ENCODE measurements at places on chromosomes 7 and 10. TPM values are rescaled to one million over a fixed set of nuclear protein-coding genes. Genes with fewer than 3 reads are reported as not detected.

DNA sequence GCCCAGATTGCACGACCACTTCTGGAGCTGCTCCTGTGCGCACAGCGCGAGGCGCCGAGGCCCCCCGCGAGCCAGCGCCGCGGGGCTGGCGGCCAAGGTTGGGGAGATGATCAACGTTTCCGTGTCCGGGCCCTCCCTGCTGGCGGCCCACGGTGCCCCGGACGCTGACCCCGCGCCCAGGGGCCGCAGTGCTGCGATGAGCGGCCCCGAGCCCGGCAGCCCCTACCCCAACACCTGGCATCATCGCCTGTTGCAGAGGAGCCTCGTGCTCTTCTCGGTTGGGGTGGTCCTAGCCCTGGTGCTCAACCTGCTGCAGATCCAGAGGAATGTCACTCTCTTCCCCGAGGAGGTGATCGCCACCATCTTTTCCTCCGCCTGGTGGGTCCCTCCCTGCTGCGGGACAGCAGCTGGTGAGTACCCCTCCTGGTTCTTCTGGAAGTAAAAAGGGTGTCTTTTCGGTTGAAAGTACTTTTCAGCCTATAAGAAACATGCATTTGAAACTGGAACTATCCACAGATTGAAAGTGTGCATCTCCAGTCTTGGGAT is 683 bp downstream of the INSIG1 start:
- no peak for DNase-seq

The UNCX gene
- 6.4 TPM for total RNA-seq

GRCh38 chr10:13366891-13367290 is 18.8 kb upstream of the SEPHS1 start:
- no peak for DNase-seq

DNA sequence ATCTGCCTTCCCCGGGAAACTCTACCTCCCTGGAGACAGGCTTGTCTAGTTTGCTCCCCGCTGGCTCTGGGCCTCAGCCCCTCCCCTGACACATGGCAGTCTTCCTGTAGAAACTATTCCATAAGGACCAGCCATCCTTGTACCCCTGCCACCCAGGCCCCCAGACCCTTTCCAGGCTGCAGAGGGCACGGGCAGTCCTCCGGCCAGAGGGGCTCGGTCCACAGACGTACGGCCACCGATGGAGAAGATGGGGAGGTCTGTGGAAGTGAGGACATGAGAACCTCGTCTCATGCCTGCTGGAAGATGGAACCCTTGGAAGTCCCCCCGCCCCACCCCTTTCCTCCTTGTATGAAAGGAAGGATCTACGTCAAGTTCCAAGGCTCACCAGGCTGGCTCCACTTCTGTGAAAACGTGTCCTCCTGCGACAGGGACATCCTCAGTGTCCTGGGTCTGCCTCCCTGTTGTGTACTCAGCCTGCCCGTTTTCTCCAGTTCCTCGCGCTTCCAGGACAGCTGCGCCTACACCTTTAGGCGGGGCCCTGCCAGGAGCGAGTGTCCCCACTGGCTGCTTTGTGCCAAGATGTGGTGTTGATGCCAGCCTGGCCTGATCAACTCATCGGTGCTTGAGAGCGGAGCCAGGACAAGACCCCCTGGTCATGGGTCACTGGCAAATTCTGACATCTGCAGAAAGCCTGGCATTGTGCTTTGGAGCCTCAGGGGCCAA is 414.9 kb downstream of the GLRX3 start:
- no peak for DNase-seq

- DNase-seq: peak; percentile 53
Observed at GRCh38 chr7:22109761-22110160, 164.1 kb upstream of the CDCA7L start.

DNA sequence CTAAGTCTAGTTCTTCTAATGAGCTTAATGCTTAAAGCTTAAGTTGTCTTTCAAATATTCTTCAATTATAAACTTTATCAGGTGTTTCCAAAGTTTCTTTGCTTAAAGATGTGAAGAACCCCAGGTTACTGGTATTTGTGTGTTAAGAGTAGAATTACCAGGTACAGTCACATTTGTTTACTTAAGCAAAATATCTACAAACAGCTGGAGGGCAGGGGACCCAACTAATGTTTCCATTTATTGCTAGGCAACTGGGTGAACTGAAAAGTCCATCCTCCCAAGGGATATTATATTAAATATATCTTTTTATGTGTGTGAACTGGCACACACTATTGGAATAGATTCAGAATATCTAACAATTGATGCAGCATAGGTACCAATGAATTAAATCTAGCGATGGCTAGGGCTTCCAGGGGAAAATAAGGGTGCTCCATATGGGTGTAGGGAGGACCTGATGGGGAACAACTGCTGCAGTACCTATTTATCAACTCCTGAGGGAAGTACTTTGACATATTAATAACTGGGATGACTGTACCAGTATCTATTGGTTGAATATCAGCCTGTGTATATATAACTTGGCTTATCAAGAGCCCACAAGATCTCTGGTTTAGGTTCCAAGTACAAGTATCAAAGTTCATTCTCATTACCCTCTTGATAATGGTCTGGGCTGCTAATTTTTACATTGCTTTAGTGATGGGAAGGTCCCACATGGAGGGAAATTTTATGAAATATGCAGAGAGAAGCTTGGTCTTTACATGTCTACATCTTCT is 10.3 kb upstream of the AGR3 start:
- no peak for DNase-seq

The HTR7 gene
- total RNA-seq: 0.07 TPM

The INPP5A gene
- 83.6 TPM for total RNA-seq

DNA sequence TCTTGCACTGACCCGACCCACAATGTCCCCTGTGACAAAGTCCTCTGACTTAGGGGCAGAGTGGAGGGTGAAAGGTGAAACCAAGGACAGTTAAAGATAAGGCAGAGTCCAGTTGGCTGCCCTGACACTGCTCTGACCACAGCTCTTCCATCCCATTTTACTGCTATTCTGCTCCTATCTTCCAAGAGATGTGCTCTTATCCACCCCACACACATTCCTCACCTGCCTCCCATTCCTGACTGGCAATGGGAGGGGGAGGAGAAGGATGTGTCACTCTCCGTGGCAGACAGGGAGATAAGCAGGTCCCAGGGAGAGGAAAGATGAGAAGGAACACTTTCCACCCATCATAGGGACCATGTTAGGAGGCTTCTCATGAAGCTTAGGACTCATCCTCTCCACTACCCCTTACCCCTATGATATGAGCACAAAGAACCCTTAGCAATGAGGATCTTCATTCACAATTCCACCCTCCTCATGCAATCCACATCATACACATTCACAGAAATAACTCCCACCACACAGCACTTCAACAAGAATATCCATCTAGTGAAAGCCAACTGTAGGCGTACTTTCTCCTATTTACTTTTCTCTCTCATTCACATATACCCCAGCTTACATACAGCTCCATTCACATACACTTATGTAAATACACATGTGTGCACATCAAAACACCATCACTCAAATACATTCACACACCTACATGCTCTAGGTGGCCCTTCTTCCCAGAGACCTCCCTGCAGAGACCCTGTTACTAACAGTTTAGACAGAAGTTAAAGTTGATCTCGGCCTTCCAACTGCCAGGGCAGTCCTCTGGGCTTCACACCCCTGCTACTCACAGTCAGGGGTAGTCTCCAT is 6.6 kb downstream of the SYNPO2L start:
- peak; percentile 31 for DNase-seq

GRCh38 chr10:97886286-97886685 is 36.6 kb downstream of the GOLGA7B start:
- DNase-seq: no peak

The POU6F2 gene
- 0.99 TPM for total RNA-seq

The OR2A12 gene
- not detected for total RNA-seq

- DNase-seq: no peak
Observed at GRCh38 chr10:19889256-19889655, 73.0 kb downstream of the PLXDC2 start.

The NACAD gene
- total RNA-seq: 1.2 TPM

The RBP4 gene
- not detected for total RNA-seq

The TEX36 gene
- total RNA-seq: not detected

DNA sequence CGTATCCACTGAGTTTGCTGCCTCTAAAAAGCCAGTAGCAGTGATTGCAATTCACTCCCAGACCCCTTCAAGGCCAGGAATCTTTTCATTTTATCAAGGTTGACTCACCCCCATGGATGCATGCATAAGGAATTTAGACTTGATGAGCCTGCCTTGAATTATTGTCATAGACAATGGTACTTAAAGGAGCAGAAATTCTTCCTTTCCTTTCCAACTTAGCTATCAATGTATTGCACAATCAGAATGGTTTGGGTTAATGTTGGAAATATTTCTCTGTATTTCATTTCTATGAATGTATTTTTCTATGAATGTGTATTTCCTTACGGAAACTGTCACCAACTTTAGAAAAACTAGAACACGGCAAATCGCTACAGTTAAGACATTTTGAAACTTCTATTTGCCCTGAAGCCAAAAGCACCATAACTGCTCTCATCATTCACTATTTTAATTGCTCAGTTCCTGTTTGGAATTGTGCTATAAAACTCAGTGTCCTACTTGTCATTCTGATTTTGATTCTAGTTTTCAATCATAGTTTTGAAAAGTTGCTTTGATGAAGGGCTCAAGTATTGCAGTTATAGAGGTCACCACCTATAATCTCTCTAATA is 355.7 kb upstream of the AKR1E2 start:
- DNase-seq: no peak

GRCh38 chr7:142811154-142811737 is 40.5 kb downstream of the PRSS2 start:
- DNase-seq: peak; percentile 49

- DNase-seq: peak; percentile 48
Observed at GRCh38 chr10:58486821-58487220, 25.9 kb upstream of the BICC1 start.

The HABP2 gene
- not detected for total RNA-seq

The TRIM8 gene
- 130 TPM for total RNA-seq

DNA sequence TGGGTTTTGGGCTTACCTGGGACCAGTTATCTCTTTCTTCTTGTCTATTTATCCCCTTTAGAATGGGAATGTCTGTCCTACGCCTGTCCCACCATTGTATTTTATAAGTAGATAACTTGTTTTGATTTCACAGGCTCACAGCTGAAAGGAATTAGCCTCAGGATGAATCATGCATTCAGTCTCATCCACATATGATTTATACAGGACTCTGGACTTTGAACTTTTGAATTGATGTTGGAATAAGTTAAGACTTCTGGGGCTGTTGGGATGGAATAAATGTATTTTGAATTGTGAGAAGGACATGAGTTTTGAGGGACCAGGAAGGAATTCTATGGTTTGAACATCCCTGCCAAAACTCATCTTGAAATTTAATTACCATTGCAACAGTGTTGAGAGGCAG is 112.6 kb downstream of the AMPH start:
- no peak for DNase-seq

- peak; percentile 92 for DNase-seq
Observed at GRCh38 chr10:6364893-6365292, 162.2 kb downstream of the PFKFB3 start.

The FAM25G gene
- total RNA-seq: not detected

The ZNF804B gene
- not detected for total RNA-seq

DNA sequence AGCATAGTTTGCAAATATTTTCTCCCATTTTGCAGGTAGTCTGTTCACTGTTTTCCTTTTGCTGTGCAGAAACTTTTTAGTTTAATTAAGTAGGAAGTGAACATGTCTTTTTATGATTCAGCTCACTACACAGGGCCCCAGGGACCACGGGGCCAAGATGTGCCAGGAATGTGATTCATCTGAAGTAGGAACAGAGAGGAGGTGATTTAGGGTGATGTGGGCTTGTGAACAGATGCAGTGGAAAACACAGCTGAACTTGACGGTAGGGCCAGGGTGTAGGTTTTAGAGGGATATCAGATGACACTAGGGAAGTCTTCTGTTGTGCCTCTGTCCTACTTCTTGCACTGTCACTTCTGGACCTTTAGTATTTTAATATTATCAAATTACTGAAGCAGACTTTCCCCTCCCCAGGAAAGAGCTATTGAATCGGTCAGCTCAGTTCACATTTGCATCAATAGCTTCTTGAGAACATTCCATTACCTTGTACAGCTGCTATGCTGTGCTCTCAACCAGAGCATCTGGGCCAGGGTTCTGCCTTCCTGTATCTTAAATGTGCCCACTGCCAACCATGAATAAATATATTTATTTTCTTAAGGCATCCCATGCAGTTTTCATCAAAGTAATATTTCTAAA is 96.9 kb downstream of the OSBPL3 start:
- peak; percentile 84 for DNase-seq

The RNLS gene
- total RNA-seq: 13.9 TPM

The AS3MT gene
- 11.4 TPM for total RNA-seq

The MYH16 gene
- not detected for total RNA-seq

DNA sequence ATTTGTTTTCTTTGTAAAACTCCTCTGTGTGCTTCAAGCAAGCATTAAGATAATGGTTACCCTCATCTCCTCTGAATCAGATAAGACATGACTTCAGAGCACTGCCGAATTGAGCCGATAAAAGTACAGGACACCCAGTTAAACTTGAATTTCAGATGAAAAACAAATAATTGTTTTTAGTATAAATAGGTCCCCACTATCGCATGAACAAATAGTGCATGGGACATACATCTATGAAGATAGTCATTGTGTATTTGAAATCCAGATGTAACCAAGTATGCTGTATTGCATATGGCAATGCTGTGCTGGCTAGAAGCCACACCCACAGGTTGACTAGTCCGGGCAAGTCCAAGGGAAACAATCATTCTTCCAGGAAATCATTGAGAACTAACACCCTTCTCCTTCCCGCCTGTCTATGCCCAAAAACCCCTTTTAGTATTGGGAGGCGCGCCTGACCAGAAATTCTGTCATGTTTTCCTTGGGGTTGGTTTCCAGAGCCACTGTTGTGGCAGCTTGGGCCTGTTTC is 12.6 kb upstream of the FGFR2 start:
- DNase-seq: no peak

DNA sequence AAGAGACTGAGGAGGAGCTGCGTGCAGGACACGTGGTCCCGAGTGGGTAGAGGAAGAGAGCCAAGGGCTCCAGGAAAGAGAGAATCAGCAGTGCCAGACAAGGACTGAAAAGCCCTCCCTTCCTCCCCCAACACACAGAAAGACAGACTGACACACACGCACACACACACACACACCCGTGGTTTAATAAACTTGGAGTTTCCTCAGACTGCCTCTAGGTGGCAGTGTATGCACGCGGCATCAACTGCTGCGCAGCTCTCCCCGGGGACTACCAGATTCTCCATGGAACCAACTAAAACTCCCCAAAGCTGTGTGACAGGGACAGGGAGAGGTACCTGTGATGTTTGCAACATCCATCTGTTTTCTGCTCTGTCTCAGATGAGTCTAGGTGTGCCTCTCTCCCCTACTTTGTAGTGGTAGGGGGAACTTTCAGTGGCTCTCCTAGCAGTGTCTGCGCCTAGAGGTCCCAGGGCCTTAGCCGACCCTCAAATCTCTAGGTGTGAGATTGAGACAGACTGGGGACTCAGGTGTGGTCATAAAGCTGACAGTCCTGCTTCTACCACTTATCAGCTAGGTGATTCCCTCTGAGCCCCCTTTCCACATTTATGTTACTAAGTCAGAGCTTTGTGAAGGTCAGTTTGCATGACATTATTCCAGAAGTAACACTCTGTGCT is 9.3 kb upstream of the TSPAN14 start:
- peak; percentile 67 for DNase-seq

DNA sequence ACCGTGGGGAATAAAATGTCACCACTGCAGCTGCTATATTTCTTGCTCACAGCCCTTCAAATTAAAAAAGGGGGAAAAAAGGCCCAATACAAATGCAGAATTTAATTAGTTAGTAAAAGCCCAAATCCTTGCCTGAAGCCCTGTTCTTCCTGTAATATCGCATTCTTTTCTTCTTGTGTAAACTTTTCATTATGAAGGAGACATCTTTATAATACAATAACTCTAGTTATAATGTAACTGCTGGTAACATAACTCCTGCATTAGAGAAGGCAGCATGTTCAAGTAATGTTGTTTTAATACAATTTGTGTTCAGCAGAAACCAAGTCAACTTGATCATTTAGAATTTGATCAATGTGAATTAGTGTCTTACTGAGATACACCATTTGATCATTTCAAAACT is 250.9 kb downstream of the CHCHD3 start:
- no peak for DNase-seq

Data from cardiac muscle cell (in vitro differentiated cells and primary cell).